ENCODE measurements at places on chromosomes 5 and 9.

DNA sequence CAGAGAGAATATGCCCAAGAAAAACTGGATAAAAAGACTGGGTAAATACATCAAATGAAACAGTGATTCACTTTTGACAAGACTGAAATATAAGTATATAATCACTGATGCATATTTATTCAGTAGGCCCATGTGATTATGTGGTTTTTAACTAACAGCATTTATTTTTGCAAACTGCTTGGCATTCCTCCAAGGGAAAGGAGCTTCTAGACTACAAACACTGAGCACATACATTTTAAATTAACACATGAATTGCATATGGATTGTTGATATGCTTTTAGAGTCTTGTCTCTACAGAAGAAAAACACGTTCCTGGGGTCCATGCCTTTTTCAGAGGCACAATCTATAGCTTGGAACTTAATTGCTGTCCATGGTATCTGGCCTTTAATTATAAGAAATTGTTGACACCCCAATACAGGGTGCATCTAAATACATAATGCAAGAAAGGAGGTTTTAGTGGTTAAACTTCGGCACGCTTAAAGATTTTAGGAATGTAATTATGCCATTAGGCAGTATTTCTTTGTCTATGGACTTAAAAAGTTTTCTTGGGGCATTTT lies 6.9 kb upstream of the MEIKIN start:
- no peak for DNase-seq

DNA sequence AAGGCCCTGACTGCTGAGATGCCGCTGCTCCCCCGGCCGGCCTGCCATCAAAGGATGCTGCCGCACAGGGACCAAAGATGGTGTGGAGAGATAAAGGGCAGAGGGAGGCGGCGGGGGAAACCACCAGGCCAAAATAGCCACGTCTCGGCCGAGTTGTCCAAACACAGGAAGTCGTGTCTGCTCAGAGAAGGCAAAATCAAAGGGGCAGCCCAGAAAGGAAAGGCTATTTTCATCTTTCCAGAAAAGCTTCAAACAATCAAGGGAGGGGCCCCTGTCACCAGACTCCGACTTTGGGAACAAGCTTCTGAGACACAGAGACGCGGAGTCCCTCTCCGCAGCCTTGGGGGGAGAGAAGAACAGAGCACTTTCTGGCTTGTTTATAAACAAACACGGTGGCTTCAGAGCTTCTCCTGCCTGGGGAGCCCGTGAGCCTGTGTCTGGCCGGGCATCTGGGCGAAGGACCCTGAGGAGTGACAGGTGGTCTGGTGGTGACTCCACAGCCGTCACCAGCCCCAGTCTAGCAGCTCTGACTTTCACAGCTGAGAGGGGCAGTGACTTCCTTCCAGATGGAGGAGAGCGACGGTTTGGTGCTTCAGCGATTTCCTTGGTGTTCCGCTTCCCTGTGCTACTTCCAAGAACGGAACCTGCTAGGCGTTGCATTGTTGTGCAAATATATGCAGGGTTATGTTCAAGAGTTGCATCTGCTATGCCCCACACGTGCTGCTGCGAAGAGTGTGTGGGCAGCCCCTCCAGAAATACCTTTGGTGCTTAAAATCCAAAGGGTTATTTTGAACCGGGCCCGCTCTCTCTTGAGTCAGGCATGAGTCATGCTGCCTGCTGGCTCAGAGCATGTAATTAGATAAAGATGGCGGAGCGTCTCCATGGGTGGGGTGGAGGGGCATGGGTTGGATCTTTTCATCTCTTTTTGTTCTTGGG lies 24.0 kb downstream of the ADAMTSL2 start:
- peak; percentile 77 for DNase-seq

DNA sequence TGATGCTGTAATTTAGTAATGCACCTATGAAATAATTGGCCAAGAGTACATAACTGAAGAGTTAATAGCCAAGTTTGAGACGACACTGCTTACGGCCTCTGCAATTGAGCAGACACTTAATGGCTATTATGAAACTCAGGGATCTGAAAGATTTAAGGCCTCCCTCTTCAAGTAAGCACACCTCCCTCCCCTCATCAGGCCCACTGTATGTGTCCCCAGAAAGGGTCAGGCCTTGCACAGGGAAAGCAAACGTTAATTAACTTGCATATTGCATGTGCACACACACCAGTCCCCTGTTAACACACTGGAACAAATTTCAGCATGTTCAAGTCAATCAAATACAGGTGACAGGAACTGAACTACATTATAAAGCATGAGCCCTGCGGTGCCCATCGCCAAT lies 163.6 kb downstream of the SPOCK1 start:
- DNase-seq = no peak

DNA sequence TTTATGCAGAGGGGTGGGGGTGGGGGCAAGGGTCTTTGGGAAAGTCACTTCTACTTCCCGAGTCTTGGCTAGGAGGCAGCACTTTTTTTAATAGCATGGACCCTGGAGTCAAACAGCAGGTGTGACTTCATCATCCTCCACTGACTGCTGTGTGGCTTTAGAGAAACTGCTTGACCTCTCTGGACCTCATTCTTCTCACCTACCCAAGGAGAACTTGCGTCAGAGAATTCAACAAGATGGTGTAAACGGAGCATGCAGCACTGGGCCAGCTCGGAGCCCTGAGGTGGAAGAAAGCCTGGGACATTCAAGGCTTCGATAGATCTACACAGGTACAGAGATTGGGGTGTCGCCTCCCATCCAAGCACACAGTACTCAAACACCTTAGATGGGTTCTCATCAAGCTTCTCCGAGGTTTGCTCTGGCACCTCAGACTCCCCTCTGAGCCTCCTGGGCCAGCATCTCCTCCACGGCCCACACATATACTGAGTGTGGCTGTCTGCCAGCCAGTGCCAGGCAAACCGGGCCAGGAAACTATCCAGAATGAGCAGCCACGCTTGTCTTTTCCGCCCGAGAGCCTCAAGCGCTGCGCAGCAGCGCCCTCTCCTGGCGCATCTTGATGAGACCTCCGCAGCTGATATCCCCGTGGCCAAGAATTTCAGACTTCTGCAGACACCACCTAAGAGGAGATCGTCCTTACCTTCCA lies 4.6 kb upstream of the SLC25A48 start:
- peak; percentile 73 for DNase-seq

- DNase-seq = no peak
These were observed 5.2 kb downstream of the VAV2 start for GRCh38 chr9:133986774-133987445.

DNA sequence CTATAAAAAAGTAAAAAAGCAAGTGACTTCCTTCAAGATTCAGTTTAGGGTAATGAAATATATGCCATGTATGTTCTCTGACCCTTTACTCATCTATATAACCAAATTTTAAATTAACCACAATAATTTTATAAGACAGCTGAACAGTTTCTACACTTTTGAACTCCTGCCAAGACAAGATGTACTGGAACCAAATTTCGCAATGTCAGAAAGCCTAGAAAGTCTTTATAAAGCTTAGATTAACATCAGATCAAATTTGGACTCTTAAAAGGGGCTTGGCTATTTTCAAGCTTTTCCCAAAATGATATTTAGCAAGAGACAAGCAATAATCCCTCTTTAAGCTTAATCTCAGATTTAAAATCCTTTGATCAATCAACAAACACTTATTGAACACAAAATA lies 362.6 kb downstream of the PTPRD start:
- no peak for DNase-seq

DNA sequence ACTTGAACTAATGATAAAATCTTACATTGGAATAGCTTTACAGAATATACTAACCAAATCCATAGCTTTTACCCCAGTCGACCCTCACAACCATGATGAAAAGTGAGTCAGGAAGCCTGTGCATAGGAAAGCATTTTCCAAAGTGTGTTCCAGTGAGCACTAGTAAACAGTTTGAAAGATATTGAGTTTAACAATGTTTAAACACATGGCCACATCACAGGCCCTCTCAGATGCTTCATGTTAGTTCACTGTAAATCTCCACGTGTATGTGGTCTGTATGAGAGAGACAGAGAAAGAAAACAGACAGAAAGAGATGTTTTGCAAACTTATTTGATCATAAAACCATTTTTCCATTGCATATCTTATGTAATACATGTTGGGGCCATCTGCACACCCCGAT lies 27.0 kb downstream of the PRUNE2 start:
- DNase-seq = no peak

DNA sequence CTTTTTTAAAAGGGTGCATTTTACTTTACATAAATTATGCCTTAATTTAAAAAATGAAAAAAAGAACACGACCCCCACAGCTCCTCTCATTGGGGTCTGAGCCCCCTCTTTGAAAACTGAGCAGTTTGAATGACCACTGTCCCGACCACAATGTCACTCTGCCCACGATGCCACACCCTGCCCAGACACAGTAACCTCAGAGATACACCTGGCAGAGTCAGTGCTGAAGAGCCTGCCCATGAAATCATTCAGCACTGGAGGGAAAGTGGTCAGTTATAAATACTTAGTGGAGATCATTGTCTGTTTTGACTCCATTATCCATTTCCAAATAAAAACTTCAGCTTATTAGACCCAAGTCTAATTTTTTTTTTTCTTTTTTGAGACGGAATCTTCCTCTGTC lies 49.3 kb downstream of the DNAJC21 start:
- no peak for DNase-seq

DNA sequence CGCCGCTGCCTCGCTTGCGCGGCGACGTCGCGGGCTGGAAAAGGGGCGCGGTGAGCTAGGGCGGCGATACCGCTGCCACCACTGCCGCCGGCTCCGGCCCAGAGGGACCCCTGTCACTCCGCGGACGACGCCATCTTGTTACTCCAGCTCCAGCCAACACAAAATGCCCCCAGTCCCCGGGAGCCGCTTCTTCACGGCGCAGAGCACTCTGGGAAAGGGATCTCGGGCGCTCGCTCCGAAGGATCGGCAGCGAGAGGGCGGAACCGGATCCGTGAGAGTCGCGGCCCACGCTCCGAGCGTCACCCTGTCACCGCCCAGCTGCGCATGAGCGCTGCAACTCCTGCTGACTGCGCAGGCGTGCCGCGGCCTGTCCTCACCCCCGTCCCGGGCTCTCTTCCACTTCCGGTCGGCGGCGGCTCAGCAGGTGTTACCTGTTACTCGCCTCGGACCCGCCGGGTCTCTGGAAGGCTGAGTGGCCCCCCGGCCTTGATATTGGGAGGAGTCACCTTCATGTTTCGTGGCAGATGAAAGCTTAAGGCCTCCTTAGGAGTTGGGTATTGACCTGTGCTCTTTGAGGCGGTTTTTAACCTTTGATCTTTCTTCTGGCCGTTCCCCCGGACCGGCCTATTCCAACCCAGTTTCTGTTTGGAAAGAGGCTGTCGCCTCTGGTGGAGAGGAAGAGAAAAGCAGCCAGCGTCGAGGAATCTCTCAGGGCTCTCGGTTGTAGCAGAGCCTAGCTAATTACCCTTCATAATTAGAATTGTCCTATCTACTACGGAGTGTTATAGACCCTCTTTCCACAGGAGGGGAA lies at the start of gene CSNK1A1:
CSNK1A1 (minus strand) TSS at position 213 of the 811 bp plus-strand sequence. CDS start 475 bp downstream, outside the sequence.
- DNase-seq = peak; percentile 98

GRCh38 chr9:124346347-124347163 lies 68.7 kb downstream of the PSMB7 start:
- DNase-seq = no peak

DNA sequence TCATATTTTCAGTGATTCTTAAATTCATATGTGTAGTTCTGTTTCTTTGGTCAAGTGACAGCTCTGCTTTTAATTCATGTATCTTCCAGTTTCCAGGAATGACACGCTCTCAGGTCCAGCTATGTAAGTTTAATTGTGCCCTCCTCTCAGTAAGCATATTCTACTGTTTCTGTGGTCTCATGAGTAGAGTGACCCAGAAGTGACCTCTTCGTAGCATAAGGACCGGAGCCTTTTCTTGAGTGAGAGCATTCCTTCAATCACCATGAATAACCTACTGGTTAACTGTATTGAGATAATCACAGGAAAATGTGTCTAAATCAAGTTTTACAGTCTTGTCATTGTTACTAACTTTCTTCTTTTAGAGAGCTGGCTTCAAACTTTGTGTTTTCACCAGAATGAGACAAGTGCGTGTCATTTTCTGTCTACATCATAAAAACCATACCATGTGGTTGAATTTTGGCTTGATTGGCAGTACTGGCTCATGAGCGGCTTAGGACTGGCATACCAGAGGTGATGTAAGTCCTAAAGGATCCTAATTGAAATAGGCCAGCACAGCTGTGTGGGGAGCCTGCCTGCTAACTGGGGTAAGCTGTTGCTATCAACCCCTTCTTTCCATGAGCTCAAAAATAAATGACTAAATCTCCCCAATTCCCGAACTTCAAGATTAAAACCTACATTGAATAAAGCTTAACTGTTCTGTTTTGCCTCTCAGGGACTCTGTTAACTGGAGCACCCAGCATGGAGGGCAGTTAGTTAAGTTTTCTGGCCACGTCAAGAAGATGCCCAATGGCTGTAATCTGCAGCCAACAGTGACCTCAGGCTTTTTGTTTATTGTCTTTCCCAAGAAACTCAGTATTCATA lies 4.8 kb downstream of the ADAMTSL1 start:
- DNase-seq = no peak

DNA sequence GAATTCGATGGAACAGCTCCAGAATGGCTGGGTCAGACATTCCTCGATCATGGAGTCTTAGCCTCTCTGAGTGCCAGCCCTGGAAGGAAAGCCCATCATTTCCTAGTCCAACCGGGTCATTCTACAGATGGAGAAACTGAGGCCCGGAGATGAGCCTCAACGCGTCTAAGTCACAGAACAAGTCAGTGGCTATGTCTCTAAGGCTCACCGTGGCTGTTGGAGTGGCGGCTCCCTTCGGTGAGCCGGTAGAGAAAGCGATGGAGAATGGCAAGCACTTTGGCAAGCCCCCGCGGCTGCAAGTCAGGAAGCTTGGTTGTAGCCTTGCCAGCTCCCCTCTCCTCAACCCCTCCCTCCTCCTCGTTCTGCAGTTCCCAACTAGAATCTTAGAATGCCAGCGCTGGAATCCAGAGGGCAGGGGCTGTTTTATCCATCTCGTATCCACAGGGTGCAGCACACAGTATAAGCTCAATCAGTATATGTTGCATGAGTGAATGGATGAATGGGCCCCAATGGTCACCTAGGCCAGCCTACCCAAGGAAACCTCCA lies 438 bp upstream of the ARSI start:
- no peak for DNase-seq

All from NAMALWA (cell line).